ENCODE measurements at places on chromosomes 2 and 18.

GRCh38 chr2:98445177-98445682, 572 bp downstream of the INPP4A start:
- peak; percentile 30 for DNase-seq

- peak; percentile 64 for DNase-seq
Observed at GRCh38 chr2:222722327-222722946, 51.0 kb downstream of the MOGAT1 start.

- no peak for DNase-seq
Observed at GRCh38 chr2:128496700-128497099, 178.0 kb upstream of the HS6ST1 start.

DNA sequence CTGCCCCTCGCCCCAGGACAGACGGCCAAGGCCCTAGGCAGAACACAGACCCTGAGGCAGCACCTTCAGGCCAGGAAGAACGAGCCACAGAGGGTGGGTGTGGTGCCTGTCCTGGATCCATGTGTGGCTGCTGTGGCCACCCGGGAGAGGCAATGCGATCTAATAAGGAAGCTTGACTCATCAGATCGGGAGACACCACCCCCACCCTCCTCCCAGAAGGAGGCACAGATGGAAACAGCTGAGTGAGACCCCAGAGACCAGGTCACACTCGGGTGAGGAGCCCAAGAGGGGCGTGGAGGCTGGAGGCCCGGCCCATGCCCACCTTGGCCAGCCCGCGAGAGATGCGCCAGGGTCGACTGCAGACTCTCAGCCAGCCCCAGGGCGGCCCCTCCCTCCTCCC, 20.3 kb downstream of the KCNG2 start:
- DNase-seq: no peak

- DNase-seq: no peak
Observed at GRCh38 chr18:44526705-44527415, 153.8 kb upstream of the SETBP1 start.

DNA sequence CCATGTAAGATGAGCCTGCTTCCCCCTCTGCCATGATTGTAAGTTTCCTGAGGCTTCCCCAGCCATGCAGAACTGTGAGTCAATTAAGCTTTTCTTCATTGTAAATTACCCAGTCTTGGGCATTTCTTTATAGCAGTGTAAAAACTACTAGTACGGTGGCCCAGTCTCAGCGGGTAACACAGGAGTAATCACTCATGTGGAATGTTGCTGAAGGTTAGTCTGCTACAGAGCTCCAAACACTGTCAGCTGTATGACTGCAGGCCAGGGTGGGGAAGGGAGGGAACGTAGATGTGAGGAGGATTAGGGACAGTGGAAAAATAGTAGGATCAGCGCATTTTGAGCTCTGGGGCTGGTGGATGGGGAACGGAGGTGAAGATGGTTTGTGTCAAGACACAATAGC, 711.2 kb upstream of the SOX11 start:
- DNase-seq: no peak

DNA sequence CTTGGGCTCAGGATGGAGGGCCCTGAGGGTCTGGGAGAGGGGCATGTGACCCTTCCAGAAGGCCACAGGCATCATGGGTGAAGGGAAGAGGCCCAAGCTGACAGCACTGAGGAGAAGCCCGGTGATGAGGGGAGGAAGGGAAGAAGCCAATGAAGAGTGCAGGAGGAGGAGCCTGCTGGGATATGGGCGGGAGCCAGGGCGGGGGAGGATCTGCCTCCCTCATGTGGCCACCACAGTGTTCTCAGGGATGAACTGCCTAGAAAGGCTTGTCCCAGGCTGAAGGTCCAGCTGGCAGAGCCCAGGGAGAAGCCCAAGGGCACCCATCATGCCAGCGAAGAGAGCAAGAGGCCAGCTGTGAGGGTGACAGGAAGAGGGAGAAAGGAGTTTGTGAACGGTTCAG, 24.6 kb upstream of the PLB1 start:
- DNase-seq: no peak

GRCh38 chr18:49585781-49586663, 24.2 kb downstream of the LIPG start:
- no peak for DNase-seq

DNA sequence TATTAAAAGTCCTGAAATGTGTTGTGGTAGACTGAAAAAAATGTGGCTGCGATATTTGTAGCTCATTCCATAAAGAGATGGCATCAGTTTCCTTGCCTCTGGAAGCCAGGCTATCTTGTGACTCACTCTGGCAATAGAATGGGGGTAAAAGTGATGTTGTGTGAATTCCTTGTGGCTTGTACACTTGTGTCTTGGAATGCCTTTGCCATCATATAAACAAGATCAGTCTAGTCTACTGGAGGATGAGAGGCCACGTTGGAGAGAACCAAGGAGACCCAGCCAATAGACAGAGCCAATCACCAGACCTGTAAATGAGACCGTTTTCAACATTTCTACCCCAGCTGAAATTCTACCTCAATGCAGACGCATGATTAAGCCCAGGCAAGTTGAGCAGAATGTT, 254.1 kb downstream of the TRIB2 start:
- no peak for DNase-seq

- peak; percentile 66 for DNase-seq
Observed at GRCh38 chr2:120873958-120874887, 138.6 kb downstream of the GLI2 start.

- DNase-seq: no peak
Observed at GRCh38 chr2:205688417-205689200, 6.3 kb downstream of the NRP2 start.
